ENCODE measurements at places on chromosomes 1 and 21.

DNA sequence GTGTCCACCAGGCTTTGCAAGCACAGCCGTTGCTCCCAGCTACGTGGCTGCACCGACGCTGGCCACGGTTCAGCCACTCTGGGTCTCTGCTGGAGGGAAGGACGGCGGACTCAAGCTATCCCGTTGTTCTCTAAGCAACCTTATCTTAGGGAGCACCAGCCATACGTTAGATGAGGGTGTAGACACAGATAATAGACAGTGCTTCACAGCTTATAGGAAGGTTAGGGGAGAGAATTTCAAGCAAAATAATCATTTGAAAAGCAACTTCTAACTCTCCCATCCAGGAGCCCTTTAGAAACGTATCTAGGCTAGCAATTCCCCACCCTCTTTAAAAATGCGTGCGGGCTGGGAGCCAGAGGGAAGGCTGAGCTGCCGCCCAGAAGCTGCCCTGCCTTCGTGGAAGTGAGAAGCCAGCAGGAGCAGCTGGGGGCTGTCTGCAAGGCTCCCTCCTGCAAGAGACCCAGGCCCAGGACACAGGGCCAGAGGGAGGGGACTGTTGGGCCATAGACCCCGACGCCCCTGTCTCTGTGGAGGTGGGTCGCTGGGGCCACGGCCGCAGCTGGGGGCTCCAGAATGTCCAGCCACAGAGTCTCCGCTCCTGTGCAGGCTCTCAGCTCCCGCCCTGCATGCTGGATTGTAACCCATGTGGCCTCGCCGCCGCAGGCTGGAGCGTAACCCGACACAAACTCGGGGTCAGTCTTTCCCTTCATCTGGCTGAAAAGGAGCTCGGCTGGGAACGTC, 31.2 kb upstream of the COL6A2 start:
- DNase-seq = no peak

DNA sequence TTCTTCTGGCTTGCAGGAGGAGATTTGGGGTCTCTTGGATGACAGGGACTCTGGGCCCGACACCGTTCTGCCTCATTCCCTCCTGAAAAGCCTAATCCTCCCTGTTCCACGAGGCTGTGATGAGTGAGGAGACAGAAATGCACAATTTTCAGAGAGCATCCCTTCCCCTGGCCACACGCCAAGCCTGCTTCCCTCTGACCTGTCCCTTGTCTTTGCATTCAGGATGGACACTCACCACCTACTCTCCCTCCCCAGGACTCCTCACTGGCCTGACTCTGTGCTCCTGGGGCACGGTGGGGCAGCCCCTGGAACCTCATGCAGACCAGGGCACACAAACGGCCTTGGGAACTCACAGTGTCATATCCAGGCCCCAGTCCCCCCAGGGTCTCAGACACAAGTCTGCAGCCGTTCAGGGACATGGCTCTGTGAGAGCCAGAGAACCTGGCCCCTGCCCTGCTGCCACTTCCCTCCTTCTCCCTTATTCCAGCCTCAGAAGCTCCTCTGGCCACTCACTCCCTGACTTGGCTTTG, 3.5 kb upstream of the PRAMEF12 start:
- no peak for DNase-seq

- no peak for DNase-seq
Measured at GRCh38 chr1:200971428-200971903, 52.0 kb downstream of the KIF21B start.

DNA sequence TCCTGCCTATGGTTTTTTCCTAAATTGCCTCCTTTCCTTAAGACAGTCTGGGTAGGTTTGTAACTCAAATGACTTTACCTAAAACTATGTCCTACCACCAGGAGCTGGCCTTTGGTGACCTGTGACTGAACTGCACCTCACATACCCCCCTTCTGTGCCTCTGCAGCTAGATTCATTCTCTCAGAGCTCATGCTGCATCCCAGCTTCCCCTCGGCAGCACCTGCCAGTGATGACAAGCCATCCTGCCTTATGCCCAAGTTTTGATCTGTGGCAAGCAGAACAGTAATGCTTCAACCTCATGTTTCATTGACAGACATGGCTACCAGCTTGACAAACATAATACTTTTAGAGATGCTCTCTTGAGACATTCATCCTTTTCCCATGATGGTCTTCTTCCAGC, 141.9 kb downstream of the TSEN15 start:
- DNase-seq = no peak

GRCh38 chr21:17539323-17539722, 26.5 kb downstream of the CXADR start:
- DNase-seq = no peak

DNA sequence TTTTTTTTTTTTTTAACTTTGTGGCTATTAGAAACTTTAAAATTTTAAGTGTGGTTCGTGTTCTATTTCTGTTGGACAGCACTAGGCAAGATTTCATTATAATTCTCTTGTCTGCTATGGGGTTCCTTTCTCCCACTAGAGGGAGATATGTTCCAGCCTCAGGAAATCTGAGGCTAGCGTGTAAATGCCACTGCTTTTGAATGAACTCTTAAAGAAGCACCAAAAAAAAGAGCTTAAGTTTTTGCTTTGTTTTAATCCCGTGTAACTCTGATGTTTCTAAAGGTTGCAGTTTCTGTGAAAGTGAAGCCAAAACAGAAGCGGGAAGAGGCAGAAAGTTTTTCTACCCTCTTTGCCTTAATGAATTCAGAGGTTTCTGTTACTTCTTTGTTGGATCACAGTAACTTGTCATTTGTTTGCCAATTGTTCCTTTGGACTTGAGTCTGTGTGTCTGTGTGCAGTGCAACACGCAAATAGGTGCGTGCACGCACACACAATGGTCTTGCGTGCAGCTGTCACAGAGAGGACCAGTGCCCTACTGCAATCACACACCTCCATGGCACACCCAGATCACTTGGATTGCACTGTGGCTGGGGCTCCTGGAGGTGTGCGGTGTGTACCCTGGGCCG, 32.3 kb downstream of the HHAT start:
- DNase-seq = no peak

GRCh38 chr1:156384658-156385057, 15.6 kb downstream of the RHBG start:
- DNase-seq = no peak

GRCh38 chr21:44571844-44572782, 1.4 kb upstream of the KRTAP10-4 start:
- no peak for DNase-seq

- DNase-seq = no peak
Measured at GRCh38 chr1:169495916-169496315, 10.2 kb upstream of the SLC19A2 start.

DNA sequence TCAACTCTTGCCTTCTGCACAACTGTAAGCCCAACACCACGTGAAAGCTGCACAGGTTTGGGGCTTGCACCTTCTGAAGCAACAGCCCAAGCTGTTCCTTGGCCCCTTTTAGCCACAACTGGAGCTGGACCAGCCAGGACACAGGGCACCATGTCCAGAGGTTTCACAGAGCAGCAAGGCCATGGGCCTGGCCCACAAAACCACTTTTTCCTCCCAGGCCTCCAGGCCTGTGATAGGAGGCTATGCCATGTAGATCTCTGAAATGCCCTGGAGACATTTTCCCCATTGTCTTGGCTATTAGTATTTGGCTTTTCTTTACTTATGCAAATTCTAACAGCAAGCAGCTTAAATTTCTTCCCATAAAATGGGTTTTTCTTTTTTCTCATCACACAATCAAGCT, 126.1 kb downstream of the SLC44A5 start:
- DNase-seq = no peak

DNA sequence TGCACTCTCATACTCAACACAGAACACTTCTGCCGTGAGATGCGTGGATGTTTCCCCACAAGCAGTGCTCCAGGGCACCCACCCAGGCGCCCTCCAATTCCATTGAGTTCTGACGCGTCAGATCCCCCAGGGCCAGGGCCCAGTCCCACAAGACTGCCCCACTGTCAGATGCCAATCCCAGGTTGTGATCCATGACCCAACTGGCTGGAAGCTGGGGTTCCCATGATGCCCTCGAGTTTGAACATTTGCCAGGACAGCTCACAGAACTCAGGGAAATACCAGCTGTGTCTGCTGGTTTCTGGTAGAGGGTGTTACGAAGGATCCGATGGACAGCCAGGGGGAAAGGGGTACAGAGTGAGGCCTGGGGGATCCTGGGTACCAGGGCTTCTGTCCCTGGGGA, 58.4 kb downstream of the AGPAT3 start:
- no peak for DNase-seq

DNA sequence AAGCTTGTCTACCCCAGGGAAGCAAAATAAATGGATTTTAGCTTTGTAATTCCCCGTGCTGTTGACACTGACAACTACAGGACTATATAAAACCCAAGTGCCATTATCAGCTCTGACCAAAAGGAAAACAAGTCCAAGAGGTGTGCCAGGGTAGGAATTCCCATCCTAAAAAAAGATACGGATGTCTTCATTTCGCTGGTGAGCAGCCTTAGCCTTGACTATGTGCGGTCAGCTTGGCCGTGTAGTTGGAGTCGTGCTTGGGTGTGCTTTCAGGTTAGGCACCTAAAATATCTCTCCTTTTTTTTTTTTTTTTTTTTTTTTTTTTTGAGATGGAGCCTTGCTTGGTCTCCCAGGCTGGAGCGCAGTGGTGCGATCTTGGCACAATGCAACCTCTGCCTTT, 28.9 kb upstream of the ACTN2 start:
- no peak for DNase-seq

- no peak for DNase-seq
Measured at GRCh38 chr1:20792196-20792595, 5.1 kb upstream of the HP1BP3 start.

- no peak for DNase-seq
Measured at GRCh38 chr1:20061866-20062265, 8.1 kb upstream of the PLA2G5 start.

DNA sequence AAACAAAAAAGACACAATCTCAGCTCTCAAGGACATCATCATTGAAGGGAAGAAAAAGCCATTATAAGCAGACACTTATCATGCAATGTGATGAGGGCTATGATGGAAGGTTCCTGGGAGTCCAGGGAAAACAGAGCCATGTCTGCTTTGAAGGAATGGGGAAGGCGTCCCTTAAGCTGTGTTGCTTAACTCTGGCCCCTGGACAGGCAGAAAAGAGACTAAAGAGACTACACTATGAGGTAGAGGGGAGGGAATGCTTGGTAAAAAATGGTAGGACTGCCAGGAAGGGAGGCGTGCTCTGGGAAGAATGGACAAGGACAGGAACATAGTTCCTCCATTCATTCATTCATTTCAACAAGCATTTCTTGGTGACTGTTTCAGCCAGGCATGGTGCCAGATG, 21.2 kb downstream of the ASAP3 start:
- no peak for DNase-seq

DNA sequence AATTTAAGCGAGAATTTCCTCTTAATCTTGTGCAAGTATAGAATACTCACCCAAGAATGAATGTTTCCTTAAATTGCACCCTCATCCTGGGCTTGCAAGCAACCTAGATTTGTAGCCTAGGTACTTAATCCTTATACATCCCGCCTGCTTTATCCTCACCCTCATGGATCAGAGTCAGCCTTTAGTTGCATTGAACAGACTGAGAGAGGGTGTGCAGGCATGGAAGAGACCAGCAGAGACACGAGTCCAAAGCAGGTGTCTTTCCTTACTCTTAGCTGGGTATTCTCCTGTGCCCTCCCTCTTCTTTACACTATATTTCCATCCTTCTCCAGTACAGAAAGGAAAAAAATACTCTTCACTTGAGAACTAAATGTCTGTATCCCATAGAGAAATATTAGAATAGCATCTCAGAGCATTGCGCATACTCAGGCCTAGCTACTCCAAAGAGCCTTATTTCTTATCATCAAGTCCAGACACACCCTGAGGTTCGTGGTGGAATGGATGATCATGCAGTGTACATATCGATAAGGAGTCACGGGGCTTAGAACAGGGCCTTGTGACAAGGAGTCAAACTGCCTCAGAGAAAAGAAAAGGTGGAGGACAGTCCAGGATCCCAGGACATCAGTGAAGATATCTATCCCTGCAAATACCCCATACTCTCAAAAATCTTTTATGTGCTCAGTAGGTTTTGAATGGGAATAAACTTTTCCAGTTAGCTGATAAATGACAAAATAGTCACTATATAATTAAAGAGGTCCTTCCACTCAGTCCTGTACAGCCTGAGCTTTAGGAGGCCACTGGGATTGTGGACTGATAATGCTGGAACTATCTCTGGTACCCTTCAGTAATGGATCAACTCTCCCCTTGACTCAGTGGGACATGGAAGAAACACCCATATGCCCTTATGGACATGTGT, 297.9 kb downstream of the GRIK1 start:
- DNase-seq = no peak

GRCh38 chr1:219555806-219556205, 57.1 kb downstream of the ZC3H11B start:
- no peak for DNase-seq

- DNase-seq = no peak
Measured at GRCh38 chr1:209443361-209443931, 140.1 kb upstream of the CAMK1G start.

- no peak for DNase-seq
Measured at GRCh38 chr1:63746129-63746864, 27.5 kb upstream of the ROR1 start.

GRCh38 chr21:17688912-17689874, 76.5 kb upstream of the BTG3 start:
- DNase-seq = peak; percentile 39

DNA sequence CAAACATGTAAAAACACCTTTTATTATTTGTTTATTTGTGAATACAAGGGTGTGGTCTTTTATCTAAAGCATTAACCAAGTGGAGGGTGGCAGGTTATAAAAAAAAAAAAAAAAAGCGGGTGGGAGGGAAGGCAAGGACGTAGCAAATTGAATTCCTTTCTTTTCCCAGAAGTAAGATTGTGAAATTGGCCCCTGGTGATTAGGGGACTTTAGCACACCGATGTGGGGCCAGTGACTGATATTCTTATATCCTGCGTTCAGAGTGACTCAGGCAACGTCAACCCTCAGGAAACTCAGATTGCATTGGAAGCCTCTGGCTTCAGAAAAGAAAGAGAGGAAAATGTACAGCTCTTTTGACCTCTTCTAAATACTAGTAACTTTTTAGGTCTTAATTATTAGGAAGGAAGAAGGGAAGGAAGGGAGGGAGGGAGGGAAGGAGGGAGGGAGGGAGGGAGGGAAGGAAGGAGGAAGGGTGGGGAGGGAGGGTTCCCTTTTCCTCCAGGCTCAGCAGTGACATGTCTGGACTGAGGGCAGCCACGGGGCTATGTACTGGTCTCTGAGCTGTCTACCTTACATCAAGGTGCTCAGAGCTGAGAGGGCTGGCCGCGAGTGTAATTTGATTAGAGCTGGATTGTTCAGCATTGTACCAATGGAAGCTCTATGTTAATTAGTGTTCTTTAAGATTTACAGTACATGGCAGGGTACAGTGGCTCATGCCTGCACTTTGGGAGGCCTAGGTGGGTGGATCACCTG, 30.2 kb downstream of the EVA1C start:
- no peak for DNase-seq

Data from T follicular helper cell (primary cell).